ENCODE measurements at places on chromosomes 2 and 18.

GRCh38 chr2:85886590-85886989, 2.2 kb downstream of the ST3GAL5 start:
- peak; percentile 58 for DNase-seq

- DNase-seq, result no peak
Observed at GRCh38 chr2:23019476-23019875, 365.5 kb upstream of the KLHL29 start.

DNA sequence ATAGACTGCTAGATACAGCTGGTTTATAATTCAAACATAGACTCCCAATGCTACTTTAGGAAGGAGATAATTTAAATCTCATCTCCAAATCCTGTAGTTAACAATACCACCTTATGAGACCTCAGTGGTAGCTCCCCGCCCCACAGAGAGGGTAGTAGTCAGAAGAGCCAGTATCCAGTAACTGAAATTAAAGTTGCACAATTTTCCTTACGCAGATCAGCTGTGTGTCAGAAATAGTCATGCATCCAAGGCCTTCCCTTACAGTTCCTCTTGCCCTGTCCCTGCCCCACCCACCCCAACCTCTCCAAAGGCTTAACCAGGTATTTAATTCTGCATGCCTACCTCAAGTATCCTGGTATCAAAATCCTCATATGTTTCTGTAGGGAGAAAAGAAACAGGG, 15.5 kb downstream of the MRPS5 start:
- DNase-seq, result no peak

GRCh38 chr18:9859232-9859631, 26.5 kb upstream of the TXNDC2 start:
- no peak for DNase-seq

DNA sequence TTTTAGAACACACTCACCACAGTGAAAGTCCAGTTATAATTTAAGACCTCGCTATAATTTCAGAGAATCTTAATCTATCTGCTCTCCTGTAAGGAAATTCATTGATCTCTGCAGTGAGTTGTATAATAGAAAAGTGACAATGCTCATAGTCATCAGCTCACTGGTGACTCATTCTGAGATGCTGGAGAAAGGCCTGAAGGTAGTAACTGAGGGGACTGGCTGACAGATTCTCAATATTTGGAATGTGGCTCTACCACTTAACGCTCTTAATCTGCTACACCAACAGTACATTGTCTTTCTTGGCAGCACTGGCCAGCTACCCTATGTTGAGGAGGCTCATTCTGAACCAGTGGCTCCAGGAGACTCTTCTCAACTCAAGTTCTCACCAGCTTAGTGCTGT, 246.1 kb downstream of the RPRM start:
- no peak for DNase-seq

- DNase-seq, result no peak
Observed at GRCh38 chr2:128301501-128301966, 17.1 kb downstream of the HS6ST1 start.

GRCh38 chr18:49610022-49610445, 48.2 kb downstream of the LIPG start:
- DNase-seq, result no peak

DNA sequence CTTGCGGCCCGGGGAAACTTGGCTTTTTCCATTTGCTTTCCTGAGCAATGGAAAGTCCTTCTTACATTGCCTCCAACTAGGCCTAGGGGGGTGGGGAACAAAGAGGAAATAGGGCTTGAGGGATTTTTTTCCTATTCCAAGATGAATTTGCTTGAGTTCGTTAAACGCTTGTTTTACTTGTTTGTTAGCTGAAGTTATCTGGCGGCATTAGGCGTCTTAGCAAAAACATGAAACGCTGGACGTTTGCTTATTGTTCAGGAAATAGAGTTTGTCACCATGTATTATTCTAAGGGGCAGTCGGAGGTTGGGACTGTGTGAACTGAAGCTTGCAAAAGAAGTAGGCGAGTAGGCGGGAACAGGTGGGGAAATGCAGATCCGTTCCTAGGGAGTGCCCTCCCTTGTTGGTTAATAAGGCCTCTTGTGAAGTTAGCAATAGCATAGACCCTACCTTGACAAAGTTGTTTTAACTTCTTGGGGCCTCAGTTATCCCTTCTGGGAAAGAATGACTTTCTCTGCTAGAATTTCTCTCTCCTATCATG, 1.9 kb downstream of the CABLES1 start:
- DNase-seq, result no peak

GRCh38 chr2:231318436-231318835, 77.1 kb upstream of the B3GNT7 start:
- DNase-seq, result no peak

DNA sequence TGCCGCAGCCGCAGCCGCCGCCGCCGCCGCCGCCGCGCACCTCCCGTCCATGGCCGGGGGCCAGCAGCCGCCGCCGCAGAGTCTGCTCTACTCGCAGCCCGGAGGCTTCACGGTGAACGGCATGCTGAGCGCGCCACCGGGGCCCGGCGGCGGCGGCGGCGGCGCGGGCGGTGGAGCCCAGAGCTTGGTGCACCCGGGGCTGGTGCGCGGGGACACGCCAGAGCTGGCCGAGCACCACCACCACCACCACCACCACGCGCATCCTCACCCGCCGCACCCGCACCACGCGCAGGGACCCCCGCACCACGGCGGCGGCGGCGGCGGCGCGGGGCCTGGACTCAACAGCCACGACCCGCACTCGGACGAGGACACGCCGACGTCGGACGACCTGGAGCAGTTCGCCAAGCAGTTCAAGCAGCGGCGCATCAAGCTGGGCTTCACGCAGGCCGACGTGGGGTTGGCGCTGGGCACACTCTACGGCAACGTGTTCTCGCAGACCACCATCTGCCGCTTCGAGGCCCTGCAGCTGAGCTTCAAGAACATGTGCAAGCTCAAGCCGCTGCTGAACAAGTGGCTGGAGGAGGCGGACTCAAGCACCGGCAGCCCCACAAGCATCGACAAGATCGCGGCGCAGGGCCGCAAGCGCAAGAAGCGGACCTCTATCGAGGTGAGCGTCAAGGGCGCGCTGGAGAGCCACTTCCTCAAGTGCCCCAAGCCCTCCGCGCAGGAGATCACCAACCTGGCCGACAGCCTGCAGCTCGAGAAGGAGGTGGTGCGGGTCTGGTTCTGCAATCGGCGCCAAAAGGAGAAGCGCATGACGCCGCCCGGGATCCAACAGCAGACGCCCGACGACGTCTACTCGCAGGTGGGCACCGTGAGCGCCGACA, 2.4 kb downstream of the POU3F3 start:
- DNase-seq, result no peak

DNA sequence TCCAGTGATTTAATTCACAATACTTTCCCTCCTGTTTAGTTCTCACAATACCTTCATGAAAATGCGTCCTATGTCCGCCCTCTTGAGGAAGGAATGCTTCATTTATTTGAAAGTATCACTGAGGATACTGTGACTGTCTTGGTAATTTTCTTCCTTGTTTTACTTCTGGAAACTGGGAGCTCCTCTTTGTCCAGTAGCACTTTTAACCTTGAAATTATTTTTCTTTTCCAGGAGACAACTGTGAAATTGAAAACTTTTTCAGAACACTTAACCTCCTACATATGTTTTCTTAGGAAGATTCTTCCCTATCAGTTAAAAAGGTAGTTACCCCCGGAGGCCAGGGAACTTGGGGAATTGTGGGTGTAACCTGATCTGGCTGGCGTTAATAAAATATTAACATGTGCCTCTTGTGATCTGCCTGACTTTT, 58.9 kb upstream of the STON1 start:
- peak; percentile 71 for DNase-seq

- no peak for DNase-seq
Observed at GRCh38 chr2:237724811-237725478, 73.6 kb upstream of the RBM44 start.

- DNase-seq, result no peak
Observed at GRCh38 chr2:53505826-53506225, 261.8 kb upstream of the CHAC2 start.

- DNase-seq, result peak; percentile 98
Observed at GRCh38 chr2:197434541-197435513, at the start of gene SF3B1. SF3B1 (minus strand) TSS chr2:197435028; CDS start chr2:197434999, 29 bp downstream.

DNA sequence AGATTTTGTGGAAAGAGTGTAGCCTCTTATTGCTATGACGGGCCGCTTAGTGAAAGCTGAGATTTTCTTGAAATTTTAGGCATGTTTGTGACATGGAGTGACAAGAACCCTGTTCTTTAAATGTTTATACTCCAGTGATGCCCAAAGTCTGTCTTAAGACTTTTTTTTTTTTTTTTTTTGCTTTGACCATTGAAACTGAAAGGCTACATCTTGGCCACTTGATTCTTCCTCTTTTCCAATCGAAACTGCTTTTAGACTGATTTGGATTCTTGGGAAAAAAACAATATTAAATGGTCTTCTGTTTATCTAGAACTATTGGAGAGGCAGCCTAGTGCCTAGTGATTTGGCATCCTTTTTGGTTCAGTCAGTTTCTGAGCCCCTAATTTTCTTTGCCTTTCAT, 2.4 kb upstream of the SLC8A1 start:
- no peak for DNase-seq

DNA sequence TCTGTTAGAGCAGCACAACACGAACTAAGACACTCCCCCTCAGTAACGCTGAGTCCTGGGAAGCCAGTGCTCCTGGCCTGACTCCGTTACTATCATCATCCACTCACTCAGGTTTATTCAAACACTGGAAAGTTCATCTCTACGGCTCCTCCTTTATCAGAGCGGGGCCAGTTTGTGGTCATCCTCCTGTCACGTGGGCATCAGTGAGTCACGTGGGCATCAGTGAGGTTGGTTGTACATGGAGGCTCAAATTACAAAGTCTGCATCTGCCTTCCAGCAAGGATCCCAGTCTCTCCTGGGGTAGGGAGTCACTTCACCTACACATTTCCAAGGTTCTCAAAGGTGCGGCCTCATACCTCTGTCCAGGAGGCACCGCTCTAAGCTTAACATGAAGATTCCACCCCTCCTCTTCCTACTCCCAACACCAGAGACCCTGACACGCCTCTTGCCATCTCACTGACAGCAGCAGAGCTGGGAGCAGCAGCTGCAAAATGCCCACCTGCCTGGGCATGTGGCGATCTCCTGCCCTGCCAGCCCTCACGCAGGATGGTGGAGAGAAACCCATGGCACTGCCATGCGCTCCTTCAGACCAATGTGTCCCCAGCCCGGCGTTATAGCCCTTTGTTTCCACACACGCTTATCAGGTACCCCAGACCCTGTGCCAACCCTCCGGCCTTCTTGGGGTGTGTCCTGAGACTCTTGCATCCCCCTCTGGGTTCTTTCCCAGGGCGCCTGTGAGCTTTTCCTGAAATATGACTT, 99.2 kb upstream of the PTPRM start:
- no peak for DNase-seq

GRCh38 chr2:142290931-142291330, 160.1 kb upstream of the LRP1B start:
- DNase-seq, result no peak

DNA sequence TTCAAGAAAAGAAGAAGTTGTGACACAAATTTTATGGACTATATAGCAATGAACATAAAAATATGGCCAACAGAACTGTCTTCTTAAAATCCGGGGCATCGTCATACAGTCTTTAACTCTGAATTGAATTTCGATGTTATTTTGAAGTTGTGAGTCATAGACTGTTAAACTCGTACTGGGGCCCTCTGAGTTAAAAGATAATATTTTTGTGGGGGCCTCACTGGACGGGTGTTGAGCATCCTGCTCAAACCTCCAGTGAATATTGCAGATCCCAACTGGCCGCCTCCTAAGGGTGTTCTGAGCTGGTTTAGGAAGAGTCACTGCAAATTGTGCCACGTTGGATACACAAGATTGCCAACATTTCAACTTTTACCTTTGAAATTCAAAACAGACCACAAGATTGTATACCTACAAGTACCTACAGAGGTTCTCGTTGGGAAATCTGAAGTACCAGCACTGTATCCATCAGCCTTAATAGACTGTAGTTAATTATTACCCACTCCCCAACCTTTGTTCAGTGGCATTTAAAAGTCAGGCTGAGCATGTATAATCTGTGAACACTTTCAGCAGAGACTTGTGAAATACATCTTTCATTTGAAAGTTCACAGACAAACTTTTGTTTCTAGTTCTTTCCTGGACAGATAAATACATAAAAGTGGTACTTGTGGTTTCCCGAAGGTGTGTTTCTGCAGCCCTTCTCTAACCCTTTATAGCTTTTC, 27.8 kb downstream of the KLHL23 start:
- DNase-seq, result no peak

DNA sequence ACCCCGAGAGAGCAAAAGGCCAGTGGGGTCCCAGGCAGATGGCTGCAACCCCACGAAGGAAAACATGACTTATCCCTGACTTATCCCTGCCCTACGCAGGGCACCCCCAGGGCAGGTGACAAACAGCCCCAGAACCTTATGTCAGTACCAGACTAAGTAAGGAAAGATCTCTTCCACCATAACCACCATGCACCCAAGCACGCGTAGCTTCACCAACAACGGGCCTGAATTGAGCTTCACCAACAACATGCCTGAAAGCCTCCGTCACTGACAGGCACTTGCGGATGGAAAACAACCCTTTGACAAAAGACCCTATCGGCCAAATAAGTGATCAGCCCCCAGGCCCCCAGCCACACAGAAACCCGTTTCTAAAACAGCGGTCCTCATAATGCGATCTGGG, 34.1 kb downstream of the HDAC4 start:
- DNase-seq, result no peak

- no peak for DNase-seq
Observed at GRCh38 chr2:200742426-200742825, 69.3 kb upstream of the BZW1 start.

DNA sequence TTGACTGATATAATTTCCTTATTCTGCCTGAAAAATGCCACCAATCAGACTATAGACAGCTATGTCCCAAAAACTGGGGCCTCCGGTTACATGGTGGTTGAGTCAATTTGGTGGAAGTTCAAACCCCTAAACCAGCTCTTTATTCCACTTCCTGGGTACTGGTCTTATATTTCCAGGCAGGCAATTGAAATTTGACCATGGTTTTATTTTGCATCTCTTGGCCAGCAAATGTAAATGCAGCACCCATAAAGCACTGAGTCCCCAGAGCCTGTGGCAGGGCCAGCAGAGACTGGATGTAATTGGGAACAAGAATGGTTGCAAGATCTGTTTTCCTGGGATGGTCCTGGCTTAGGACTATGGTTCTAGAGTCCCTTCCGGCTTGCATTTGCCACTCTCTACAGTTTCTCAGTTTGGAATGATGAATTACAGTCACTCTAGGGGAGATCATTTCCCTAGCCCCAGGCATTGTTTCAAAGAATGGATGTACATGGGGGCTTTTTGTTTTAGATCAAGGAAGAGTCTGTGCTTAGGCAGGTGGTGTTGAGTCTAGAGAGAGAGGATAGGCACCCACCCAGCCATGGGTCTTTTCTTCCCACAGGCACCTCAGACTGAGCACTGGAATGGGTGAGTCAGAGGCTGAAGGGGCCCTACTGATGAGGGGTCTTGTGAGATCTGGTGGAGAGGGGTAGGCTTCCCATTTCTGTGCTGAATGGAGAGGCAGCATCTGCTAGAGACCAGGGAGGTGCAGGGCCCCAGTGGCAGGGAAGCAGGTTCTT, 108.4 kb upstream of the CDC42EP3 start:
- no peak for DNase-seq

Data from pons (tissue), 1 donor.